A549 treated with CpdA at 1 μM for 4 hours (cell line): ENCODE measurements at places on chromosomes 1 and 21. TPM values are rescaled to one million over a fixed set of nuclear protein-coding genes. Genes with fewer than 3 reads are reported as not detected.

Gene TRIM62
- 2.0 to 2.3 TPM (median 2.1 TPM) in 5 replicates for total RNA-seq

Gene S100A3
- 88.7 to 106 TPM (median 92.8 TPM) in 5 replicates for total RNA-seq

Gene CASQ2
- not detected in 5 replicates for total RNA-seq

Gene CFHR3
- total RNA-seq, result 0.09 to 0.23 TPM (median 0.13 TPM) in 4 of 5 replicates, not detected in the other

Gene FLG2
- not detected in 5 replicates for total RNA-seq

Gene TBX15
- 0.03 to 0.08 TPM (median 0.05 TPM) in 4 of 5 replicates, not detected in the other for total RNA-seq

Gene MMP23B
- 0.62 to 1.1 TPM (median 1.0 TPM) in 4 of 5 replicates, not detected in the other for total RNA-seq

Gene AKNAD1
- 0.46 to 1.5 TPM (median 0.74 TPM) in 5 replicates for total RNA-seq

Gene RIMS3
- 0.48 to 0.99 TPM (median 0.88 TPM) in 5 replicates for total RNA-seq

Gene SEC16B
- total RNA-seq, result 0.72 to 1.3 TPM (median 0.98 TPM) in 5 replicates

Gene RGS18
- total RNA-seq, result not detected in 5 replicates

Gene LMX1A
- not detected in 5 replicates for total RNA-seq

Gene ESPN
- 0.21 to 1.6 TPM (median 0.46 TPM) in 4 of 5 replicates, not detected in the other for total RNA-seq

Gene SHE
- total RNA-seq, result 0.02 to 0.07 TPM (median 0.03 TPM) in 5 replicates

Gene CA14
- total RNA-seq, result not detected in 5 replicates

Gene PGLYRP3
- not detected in 5 replicates for total RNA-seq

Gene THAP3
- total RNA-seq, result 17.2 to 19.9 TPM (median 18.1 TPM) in 5 replicates

Gene TNFRSF14
- 0.08 to 0.22 TPM (median 0.16 TPM) in 4 of 5 replicates, not detected in the other for total RNA-seq
